ENCODE measurements at places on chromosomes 2 and 18.

GRCh38 chr18:54192415-54192814 lies 32.1 kb downstream of the MBD2 start:
- no peak for DNase-seq

- DNase-seq, result no peak
Observed at GRCh38 chr2:80852808-80853139, 548.2 kb upstream of the LRRTM1 start.

GRCh38 chr18:10852385-10853303 lies 296.7 kb downstream of the PIEZO2 start:
- DNase-seq, result no peak

- DNase-seq, result no peak
Observed at GRCh38 chr18:55500316-55501086, 87.5 kb downstream of the TCF4 start.

DNA sequence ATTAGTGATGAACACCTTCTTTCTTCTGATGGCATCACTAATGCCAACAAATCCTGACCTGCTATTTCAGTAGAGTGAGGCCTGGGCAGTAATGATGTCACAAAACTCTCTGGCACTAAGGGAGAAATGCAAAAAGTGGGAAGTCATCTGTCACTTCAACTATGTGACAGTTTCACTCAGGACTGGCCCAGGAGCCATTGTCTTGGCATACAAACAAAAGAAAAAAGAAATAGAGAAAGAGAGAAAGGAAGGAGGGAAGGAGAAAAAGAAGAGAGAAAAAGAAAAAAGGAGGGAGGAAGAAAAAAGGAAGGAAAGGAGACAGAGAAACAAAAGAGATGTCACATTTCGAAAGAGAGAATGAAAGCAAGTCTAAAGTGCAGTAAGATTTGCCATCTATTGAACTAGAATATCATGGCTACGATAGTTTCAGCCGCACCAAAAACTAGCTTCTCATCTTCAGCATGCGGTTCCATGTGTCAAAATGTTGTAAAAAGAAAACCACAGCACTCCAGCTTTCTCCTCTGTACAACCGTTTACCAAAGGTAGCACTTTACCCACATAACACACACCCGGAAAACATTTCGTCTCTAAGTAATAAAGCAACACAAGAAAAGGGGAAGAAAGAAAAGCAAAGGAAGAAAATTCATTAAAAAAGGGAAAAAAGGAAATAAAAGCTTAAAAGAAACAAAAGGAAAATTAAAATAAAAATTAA lies 50.1 kb downstream of the CD226 start:
- no peak for DNase-seq

DNA sequence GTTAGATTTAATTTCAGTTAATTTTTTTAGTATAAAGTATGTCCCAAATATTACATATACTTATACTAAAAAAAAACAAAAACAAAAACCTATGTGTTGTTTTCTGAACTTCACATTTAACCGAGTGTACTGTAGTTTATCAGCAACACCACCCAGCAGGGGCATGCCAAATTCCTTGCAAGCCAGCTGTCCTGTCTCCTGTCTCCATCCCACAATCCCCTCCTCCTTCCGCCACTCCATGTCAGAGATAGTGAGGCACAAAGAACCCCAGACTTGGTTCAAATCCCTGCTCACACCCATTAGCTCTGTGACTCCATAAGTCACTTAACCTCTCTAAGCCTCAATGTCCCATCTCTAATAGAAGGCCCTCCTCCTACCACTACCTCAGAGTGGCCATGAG lies 9.4 kb downstream of the CHST10 start:
- DNase-seq, result no peak

DNA sequence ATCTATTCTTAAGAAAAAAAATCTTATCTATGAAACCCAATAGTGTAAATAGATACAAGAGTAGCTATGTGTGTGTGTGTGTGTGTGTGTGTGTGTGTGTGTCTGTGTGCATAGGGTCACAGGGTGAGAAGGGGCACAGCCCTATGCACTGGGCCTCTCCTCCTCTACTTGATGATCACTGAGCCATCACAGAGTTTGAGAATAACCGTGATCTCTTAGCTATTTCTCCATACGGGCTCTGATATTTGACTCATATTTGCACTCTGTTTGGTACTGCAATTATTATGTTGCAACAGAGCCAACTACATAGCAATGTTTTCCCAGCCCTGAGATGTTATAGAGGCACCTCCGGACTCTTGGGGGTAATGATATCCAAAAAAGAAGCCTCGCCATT lies 28.8 kb upstream of the SLC40A1 start:
- no peak for DNase-seq

DNA sequence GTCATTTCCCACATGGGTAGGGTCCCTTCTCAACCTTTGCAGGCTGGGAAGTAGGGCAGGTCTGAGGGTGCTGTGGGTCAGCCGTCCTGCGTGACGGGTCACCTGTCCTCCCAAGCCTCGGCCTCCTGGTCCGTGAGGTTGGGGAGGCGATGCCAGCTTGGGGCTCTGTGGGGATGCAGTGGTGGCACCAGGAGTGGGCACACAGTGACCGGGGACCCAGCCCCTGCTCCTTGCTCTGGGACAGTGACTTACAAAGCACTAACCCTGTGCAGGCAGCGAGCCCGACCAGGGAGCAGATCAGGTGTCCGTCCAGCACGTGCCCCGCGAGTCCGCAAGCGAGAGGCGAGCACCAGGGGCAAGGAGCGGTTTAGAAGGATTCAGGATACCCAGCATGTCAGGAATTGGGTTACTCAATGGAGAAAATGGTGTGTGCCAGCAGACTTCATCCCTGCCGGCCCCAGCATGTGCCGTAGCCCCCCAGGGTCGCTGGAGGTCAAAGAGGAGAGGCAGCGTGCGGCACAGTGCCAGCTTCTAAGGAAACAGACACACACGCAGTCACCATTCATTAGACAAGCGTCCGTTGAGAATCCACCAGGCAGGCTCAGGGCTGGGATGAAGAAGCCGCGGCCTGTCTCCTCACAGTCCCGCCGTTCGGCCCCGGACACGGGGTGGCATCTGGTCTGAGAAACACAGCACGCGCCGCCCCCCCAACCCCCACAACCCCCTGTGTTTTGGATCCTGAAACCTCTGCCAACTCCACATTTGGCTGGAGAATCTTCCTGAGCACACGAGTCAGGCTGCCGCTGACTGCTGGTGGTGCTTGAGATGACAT lies 11.7 kb downstream of the COLEC11 start:
- DNase-seq, result no peak

- DNase-seq, result no peak
Observed at GRCh38 chr2:159728629-159729028, 16.3 kb downstream of the MARCHF7 start.

GRCh38 chr2:233761040-233761769 lies 1.1 kb downstream of the UGT1A1 start:
- DNase-seq, result no peak

DNA sequence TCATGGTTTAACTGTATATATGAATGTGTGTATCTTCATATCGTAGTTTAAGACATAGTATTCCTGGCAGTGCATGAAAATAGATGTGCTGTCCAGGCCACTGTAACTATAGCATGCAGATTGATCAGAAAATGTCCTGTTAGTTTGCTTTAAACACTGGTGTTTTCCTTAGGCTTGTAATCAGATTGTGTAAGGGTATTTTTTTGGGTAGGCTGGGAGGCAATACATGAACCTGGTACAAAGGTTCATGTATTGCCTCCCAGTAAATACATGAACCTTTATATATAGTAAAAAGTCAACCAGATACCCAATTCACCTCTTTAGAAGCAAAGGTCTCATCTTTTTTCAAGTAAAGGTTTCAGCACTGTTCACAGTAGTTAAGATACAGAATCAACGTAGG lies 1.6 kb downstream of the COQ10B start:
- DNase-seq, result no peak

DNA sequence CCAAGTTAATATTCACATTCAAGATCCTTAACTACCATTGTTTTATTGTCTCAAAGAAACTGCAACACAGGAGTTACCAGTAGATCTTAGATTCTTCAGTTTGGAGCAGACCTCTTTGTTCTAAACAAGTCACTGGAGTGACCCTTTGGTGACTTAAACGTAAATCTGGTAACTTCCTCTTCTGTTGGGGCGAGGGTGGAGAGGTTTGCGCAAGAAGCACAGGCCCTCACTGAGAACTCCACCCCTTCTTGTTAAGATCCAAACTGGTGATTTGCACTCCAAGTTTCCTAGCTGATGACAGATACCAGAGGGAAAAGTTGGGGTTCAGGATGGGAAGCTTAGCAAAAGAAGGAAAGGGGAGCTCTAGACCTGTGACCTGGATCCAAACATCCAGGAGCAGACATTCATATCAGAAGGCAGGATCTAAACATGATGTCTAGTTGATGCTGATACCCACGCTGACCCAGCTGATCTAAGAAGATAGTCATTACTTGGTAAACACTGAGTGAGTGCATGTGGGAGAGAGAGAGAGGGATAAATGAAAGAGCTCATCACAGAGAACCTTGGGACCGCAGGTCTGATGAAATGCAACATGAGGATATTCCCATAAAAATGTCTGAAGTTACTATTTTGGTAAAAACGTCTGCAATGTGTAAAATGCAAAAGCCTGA lies 256.0 kb downstream of the CDH20 start:
- DNase-seq, result no peak

GRCh38 chr2:158098178-158098577 lies 3.5 kb upstream of the UPP2 start:
- DNase-seq, result no peak

GRCh38 chr2:236558993-236559978 lies 10.3 kb upstream of the ACKR3 start:
- DNase-seq, result no peak

DNA sequence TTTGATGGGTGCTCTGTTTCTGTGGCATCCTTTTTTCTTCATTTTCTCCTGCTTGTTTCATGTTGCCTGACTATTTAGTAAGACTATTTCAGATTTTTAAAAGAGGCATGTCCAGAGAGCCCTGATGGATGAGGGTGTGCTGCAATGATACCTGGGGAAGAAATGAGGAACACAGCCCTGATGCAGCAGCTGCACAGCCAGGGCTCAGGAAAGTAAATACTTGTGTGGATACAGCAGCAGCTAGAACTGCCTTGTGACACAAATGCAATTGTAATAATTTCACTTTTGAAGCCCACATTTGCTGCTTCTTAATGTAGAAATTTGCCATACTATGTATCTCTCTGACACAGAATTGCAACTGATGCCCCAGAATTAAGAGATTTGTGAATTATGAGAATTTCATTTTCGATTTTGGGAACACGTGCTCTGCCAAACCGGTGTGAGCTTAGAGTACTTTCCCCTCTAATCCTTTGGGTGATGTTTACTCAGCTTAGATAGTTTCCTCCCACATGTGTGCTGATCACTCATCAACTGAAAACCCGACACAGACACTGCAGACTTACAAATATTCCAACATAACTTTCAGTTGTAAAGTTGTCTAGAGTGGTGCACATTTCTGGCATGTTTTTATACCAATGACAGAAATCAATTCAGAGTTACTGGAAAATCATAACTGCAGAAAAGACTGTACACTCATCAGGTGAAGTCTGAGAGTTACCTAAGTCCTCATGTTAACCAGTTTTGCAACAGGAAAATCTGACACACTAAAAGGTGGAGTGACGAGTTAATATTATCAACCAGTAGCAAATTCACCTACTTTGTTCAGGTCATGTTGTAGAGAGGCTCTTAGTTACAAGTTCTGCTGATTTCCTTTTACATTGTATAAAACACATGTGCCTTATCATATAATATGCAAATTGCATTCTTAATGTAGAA lies 383.4 kb downstream of the CBLN2 start:
- no peak for DNase-seq

DNA sequence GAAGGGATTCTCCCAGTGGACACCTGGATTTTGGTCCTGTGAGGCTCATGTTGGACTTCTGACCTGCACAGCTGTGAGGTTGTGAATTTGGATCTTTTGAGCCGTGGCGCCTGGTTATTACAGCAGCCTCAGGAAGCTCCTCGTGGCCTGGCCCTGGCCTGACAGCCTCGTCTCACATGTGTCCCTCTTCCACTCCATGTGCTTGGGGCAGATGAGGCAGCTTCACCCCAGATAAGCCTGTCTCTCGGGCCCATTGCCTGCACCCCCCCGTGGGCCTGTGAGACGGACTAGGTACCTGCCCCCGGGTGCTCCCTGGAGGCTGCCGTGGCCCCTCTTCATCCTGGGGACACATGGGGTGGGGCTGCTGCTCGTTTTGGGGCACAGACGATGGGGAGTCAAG lies 51.2 kb downstream of the CTDP1 start:
- DNase-seq, result no peak

GRCh38 chr2:7837237-7837760 lies 844.6 kb upstream of the ID2 start:
- no peak for DNase-seq

GRCh38 chr18:48589797-48590519 lies 51.1 kb downstream of the CTIF start:
- DNase-seq, result no peak

DNA sequence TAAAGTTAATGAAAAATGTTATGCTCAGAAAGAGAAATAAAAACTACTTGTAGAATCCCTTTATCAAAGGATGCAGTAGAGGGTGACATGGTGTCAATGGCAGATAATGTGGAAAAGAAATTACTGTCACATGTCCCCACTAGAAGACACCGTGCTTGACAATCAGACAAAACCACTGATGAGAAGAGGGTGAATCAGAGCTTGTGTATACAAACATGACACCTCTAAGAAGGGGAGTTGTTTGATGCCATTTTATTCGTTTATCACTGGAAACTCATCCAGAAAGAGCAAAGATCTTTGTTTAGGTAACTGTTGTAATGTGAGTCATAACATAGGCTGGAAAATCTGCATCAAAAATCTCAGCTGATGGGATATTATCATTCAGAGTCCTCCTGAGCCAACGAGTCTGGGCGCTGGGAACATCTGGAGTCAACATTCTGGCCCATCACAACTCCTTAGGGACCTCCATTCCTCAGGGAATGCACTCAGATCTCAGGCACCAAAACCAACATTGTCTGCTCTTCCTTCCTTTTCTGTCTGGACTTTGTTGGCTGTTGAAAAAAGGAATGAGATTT lies 49.5 kb upstream of the RAB12 start:
- DNase-seq, result no peak

- no peak for DNase-seq
Observed at GRCh38 chr2:41710944-41711343, 336.9 kb upstream of the PKDCC start.

DNA sequence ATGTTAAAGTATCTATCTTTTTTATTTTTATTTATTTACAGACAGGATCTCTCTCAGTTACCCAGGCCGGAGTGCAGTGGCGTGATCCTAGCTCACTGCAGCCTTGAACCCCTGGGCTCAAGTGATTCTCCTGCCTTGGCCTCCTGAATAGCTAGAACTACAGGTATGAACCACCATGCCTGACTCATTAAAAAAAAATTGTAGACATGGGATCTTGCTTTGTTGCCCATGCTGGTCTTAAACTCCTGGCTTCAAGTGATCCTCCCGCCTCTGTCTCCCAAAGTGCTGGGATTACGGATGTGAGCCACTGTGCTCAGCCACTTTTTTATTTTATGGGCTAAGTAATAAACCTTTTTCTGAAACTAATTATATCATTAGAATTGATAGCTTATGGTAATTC lies 7.1 kb downstream of the MFSD6 start:
- DNase-seq, result no peak

DNA sequence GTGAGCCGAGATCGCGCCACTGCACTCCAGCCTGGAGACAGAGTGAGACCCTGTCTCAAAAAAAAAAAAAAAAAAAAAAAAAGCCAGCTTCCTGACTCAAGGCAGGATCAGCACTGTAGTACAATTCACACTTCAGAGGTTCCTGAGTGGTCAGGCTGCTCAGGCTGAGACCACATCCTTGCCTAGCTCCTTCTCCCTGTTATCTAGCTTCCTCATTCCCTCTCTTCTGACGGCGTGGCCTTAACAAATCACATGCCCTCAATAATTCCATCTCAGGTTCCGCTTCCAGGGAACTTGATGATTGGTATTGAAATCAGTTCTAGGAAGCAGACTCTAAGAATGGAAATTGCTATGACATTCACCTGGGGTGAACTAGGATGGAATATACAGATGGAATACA lies 29.8 kb upstream of the KDM3A start:
- no peak for DNase-seq
